ENCODE measurements at places on chromosomes 4 and X.

GRCh38 chrX:24380262-24381187 lies 20.1 kb downstream of the SUPT20HL1 start:
- no peak for DNase-seq

GRCh38 chr4:182556580-182556979 lies 313.4 kb downstream of the TENM3 start:
- DNase-seq = no peak

DNA sequence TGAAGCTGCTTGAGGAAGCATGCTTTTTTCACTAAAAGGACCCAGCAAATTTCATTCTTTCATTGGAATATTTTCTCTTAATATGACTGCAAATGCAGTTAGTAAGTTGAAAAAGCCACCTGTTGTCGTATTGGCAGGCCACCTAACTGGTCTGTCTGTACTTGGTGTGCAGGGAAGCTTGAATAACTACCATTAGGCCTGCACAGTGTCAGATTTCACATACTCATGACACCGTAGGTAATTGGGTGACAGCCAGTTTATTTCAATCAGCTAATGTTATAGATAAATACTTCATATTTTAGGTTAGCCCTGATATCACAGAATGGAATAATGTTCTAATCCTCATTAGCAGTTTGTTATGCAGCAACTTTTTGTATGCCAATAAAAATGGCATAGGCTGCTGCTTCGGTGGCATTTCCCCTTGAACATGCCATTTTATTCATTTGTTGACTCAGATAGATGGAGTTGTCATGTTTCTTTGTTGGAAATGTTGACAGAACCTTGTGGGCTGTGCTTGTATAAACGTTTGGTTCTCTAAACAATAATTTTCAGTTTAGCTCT lies 173.7 kb downstream of the RPA4 start:
- DNase-seq = no peak

GRCh38 chrX:114267142-114267541 lies 316.7 kb upstream of the HTR2C start:
- no peak for DNase-seq

DNA sequence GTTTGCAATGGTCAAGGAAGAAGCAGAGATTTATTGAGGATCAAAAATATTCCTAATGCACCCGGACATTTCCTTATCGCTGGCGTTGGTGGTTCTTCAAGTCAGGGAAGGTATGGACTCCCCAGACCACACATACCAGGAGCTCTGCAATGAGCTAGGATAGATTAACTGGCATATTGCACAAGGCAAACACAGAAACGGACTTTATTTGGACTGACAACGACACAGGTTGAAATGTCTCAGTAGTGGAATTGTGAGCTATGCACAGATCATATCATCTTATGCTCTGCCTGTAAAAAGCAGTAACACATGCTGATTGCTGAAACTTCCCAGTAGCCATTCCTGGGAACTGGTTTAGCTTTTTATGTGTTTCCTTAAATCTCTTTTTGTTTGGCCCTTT lies 1.7 kb downstream of the TSPAN7 start:
- peak; percentile 3 for DNase-seq

DNA sequence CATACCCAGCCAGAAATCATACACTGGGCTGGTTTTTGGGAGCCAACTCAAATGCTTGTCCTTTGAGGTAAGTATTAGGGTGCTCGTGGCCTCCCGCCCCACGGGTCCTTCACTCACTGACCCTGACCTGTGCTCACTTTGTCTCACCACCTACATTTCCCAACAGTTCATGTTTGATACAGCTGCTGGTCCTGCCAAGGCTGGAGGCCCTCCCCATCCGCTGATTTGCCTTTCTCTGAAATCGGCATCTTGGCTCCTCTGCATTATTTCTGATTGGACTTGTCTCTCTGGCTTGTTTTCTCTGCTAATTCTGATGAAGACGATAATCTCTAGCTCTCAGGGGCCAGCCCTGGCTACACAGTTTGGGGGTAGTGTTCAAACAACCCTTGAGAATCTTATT lies 70.2 kb downstream of the SORBS2 start:
- DNase-seq = no peak
